ENCODE measurements at places on chromosomes 3 and 15. TPM values are rescaled to one million over a fixed set of nuclear protein-coding genes. Genes with fewer than 3 reads are reported as not detected.
A peak's percentile ranks its signal among the peaks of the same experiment; 100 is the strongest.

DNA sequence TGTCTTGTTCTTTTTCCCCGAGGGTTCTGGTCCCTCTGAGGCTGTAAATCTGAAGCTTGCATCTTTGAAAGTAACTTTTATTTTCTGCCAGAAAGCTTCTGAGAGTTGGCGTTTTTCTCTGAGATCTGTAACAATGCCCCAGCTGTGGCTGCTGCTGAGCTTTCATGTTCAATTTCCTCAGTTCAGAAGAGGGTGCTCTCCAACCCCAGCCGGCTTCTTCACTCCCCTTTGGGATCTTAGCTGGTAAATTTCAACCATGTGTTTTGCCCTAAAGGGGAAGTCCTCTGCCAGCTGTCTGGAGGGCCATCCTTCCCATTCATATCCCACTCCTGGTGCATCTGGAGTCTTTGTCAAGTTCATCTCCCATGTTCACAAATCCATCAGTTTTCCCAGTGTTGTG lies 18.3 kb upstream of the CFAP100 start:
- DNase-seq: no peak
- H3K27ac ChIP-seq: no peak overlapping the region
- no peaks in the 10 kb centered on the region for H3K36me3 ChIP-seq
- peaks cover 14% of the 10 kb centered on the region for H3K4me1 ChIP-seq
- no peak overlapping the region for H3K4me3 ChIP-seq

- peaks cover 9% of the 10 kb centered on the region for H3K4me1 ChIP-seq
- DNase-seq: no peak
- H3K36me3 ChIP-seq: no peaks in the 10 kb centered on the region
- no peaks in the 10 kb centered on the region for H3K27me3 ChIP-seq
Measured at GRCh38 chr15:49919034-49919433, 200.0 kb downstream of the ATP8B4 start.

GRCh38 chr15:88022716-88023115 lies 233.8 kb downstream of the NTRK3 start:
- no peak for DNase-seq
- H3K27ac ChIP-seq: no peak overlapping the region
- H3K4me3 ChIP-seq: no peak overlapping the region
- no peaks in the 10 kb centered on the region for H3K36me3 ChIP-seq

- H3K4me3 ChIP-seq: no peak overlapping the region
- H3K27ac ChIP-seq: no peak overlapping the region
- peaks cover 40% of the 10 kb centered on the region for H3K4me1 ChIP-seq
- H3K27me3 ChIP-seq: no peaks in the 10 kb centered on the region
- DNase-seq: no peak
- peaks cover 34% of the 10 kb centered on the region for H3K36me3 ChIP-seq
Measured at GRCh38 chr15:80596521-80596976, 98.6 kb upstream of the ABHD17C start.

DNA sequence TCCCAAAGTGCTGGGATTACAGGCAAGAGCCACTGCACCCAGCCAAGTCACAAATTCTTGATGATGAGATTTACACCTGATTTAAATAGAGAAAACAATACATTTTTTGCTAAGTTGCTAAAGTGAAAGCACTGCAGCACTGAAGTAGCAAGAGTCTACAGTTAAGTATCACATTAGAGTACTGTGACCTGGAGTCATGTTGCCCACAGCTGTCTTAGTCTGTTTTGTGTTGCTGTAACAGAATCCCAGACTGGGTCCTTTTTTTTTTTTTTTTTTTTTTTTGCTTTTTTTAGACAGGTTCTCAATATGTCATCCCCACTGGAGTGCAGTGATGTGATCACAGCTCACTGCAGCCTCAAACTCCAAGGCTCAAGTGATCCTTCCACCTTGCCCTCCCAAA lies 23.2 kb upstream of the GNB4 start:
- peaks cover 5% of the 10 kb centered on the region for H3K4me1 ChIP-seq
- no peak for DNase-seq
- peaks cover 3% of the 10 kb centered on the region for H3K27me3 ChIP-seq
- no peaks in the 10 kb centered on the region for H3K36me3 ChIP-seq
- no peak overlapping the region for H3K4me3 ChIP-seq

DNA sequence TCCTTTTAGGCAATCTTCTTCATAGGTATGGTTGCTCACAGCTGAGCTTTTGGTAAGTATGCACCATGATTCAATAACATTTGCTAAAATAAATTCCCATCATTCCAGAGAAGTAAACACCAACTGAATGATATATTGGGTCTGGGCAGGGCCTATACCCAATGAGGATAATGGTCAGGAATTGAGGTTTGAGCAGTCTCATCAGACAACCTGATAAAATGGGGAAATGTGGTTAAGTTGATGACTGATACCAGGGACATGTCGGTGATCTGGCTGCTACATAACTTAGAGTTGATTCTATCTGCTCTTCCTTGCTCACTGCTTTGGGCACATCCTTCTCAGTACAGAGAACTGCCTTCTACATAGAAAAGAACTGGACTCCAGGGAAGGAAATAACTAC lies 92.9 kb downstream of the GPR156 start:
- DNase-seq: peak; percentile 64
- no peak overlapping the region for H3K4me3 ChIP-seq
- H3K36me3 ChIP-seq: no peaks in the 10 kb centered on the region
- peak overlapping the region; percentile 85 for H3K27ac ChIP-seq

- peaks cover 6% of the 10 kb centered on the region for H3K4me1 ChIP-seq
- no peak overlapping the region for H3K4me3 ChIP-seq
- H3K27me3 ChIP-seq: peaks cover 2% of the 10 kb centered on the region
Measured at GRCh38 chr15:40637221-40637745, 43.2 kb downstream of the KNL1 start.

DNA sequence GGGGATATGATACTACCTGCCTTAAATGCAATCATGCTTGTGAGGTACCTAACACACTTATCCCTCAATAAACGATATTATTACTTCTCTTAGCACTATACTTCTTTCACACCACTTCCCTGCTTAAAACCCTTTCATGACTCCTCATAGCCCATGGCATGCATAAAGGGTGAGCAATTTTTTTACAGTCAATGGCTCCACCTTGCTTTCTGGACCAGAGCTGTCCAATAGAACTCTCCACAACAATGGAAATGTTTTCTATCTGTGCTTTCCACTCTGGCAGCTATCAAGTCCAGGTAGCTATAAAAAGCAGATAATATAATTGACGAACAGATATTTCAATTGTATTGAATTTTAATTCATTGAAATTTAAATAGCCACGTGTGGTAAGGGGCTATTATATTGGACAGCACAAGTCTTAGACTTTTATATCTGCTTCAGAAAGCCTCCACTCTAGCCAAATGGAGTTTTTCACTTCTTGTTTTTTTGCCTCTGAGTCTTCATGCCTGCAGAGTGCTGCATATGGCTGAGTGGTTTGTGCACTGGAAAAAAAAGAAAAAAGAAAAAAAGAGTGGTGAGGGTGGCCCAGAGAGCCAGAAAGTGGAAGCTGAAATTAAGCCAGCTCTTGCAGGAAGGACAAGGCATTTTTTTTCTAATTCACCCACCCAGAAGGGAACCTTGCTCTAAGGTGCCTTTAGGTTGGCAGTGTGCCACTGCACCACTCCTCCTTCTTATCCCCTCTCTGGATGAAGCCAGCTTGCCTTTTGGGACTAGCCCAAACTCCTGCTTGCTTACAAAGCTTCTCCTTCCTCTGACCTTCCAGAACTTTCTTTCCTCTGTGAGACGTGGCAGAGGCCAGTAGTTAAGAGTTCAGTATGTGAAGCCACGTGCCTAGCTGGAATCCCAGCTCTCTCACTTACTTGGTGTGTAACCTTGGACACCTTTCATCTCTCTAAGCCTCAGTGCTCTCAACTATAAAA lies 239.0 kb upstream of the LRTM1 start:
- peak overlapping the region; percentile 94 for H3K27ac ChIP-seq
- no peaks in the 10 kb centered on the region for H3K27me3 ChIP-seq
- peaks cover 6% of the 10 kb centered on the region for H3K36me3 ChIP-seq
- DNase-seq: peak; percentile 34
- H3K4me1 ChIP-seq: peaks cover 94% of the 10 kb centered on the region

DNA sequence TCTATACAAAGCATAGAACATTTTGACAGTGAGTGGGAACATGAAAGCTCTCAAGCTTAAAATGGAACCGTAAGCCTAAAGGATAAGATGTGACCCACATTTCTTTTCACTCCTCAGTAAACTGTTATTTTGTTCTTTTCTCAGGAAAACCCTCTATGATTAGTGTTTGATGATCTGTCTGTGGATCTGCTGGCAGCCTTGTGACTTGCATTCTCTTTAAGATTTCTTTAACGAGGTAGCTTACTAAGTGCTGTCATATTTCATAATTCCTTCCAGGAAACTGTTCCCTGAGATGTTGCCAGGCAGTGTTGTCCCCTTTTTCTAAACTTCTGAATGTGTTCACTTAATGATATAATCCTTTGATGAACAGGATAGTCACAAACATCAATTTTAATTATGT lies 167.6 kb downstream of the PYDC2 start:
- peaks cover 6% of the 10 kb centered on the region for H3K4me1 ChIP-seq
- H3K27ac ChIP-seq: no peak overlapping the region
- H3K4me3 ChIP-seq: no peak overlapping the region
- DNase-seq: no peak

DNA sequence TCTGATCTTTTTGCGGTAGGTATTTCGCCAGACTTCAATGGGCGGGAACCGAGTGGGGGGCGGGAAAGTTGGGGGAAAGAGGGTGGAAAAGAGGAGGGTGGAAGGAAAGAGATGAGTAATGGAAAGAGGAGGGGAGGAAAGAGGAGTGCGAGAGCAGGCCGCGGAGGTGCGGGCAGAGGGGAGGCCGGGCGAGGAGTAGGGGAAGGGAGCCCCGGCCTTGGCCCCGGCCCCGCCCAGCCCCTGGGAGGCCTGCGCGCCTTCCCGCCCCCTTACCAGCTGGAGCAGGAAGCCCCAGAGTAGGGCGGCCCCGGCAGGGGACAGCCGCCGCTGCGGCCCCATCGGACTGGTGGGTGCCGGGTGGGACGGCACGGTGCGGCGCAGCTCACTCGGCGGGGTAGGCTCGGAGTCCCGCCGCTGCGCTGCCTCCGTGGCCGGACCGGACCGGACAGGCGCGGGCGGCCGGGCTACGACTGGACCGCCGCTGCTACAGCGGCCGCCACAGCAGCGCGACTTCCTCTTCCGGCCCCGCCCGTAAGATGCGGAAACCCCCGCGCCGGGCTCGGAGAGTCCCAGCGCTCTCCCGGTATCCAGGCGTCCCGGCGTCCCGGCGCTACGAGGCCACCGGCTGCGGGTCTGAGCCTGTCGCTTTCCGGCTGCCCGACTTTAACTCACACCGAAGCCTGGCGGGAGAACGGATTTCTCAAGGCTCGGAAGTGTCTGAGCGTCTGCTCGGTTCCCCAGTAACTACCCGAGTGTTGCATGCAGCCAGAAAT lies at the start of gene SPPL2A:
TSS of gene SPPL2A (minus strand) at position 512 of the 773 bp plus-strand sequence. CDS start at position 339, 173 bp downstream.
- H3K4me3 ChIP-seq: peak within 1 kb of the TSS; percentile 96
- DNase-seq: peak; percentile 81
- peaks cover 2% of the 10 kb centered on the region for H3K27me3 ChIP-seq
- peaks cover 51% of the 10 kb centered on the region for H3K4me1 ChIP-seq
- peaks cover 10% of the 10 kb centered on the region for H3K36me3 ChIP-seq
- H3K27ac ChIP-seq: peak within 1 kb of the TSS; percentile 90

- peak overlapping the region; percentile 57 for H3K4me3 ChIP-seq
- H3K27me3 ChIP-seq: no peaks in the 10 kb centered on the region
- peaks cover 30% of the 10 kb centered on the region for H3K4me1 ChIP-seq
- H3K27ac ChIP-seq: peak overlapping the region; percentile 75
- H3K36me3 ChIP-seq: no peaks in the 10 kb centered on the region
Measured at GRCh38 chr3:151837057-151837456, 23.1 kb downstream of the AADAC start.

DNA sequence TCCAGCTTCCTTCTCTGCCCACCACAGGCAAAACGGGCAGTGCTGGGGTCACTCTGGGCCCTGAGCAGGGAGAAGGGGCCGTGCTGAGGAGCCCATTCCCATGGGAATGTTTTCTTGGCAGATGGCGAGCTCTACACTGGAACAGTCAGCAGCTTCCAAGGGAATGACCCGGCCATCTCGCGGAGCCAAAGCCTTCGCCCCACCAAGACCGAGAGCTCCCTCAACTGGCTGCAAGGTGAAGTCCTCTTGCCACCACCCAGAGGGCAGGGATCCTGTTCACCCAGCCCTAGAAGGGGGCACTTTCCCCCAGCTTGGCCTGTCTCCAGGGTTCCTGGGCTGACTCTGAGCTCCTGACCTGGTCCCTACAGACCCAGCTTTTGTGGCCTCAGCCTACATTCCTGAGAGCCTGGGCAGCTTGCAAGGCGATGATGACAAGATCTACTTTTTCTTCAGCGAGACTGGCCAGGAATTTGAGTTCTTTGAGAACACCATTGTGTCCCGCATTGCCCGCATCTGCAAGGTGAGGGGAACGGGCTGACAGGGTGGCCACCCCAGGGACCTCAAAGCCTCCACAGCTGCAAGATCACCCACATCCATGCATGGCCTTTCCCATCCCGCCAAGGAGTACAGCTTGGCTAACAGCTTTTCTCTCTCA lies 12.4 kb downstream of the CIB1 start:
- peak; percentile 75 for DNase-seq
- H3K4me3 ChIP-seq: no peak overlapping the region
- H3K27me3 ChIP-seq: no peaks in the 10 kb centered on the region
- H3K36me3 ChIP-seq: no peaks in the 10 kb centered on the region
- peaks cover 9% of the 10 kb centered on the region for H3K4me1 ChIP-seq

- no peak overlapping the region for H3K4me3 ChIP-seq
- H3K27ac ChIP-seq: no peak overlapping the region
- no peak for DNase-seq
Measured at GRCh38 chr3:151859905-151860304, 13.5 kb upstream of the SUCNR1 start.

TTLL13 gene
- total RNA-seq: not detected

DZIP1L gene
- 9.3 TPM for total RNA-seq

FANCD2OS gene
- not detected for total RNA-seq

ITIH1 gene
- total RNA-seq: not detected

GXYLT2 gene
- 3.9 TPM for total RNA-seq

GABRB3 gene
- 5.1 TPM for total RNA-seq

THSD4 gene
- total RNA-seq: 38.9 TPM

PLCH1 gene
- not detected for total RNA-seq

CNTN4 gene
- total RNA-seq: not detected
